ENCODE measurements at places on chromosomes 3 and 15. TPM values are rescaled to one million over a fixed set of nuclear protein-coding genes. Genes with fewer than 3 reads are reported as not detected.
A peak's percentile ranks its signal among the peaks of the same experiment; 100 is the strongest.

The SCAANT1 gene
- not detected for total RNA-seq

The ZMYND10 gene
- total RNA-seq, result 1.1 TPM

- H3K36me3 ChIP-seq, result no peaks in the 10 kb centered on the region
- 0 out of 2 replicates have a peak, but pooled peaks cover 1% of the 10 kb centered on the region for H3K4me1 ChIP-seq
- DNase-seq, result no peak
Measured at GRCh38 chr3:176661432-176661964, 535.8 kb downstream of the TBL1XR1 start.

DNA sequence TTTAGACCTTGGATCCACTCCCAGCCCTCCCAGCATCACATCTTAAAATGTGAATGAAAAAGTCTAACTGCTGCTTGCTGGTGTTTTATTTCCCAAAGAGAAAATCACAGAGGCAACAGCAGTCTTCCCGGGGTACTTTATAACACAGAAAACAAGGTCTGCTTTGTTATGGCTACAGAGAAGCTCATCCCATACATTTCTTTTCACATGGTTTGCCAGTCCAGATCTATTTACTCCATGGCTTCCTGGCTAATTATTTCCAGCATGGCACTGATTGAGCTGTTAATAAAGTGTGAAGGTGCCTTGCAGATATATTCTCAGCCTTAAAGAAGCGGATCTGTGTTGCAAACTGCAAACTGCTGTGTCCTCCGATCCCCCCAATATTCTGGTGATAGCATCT lies 466.1 kb upstream of the CFAP20DC start:
- no peaks in the 10 kb centered on the region for H3K4me1 ChIP-seq
- no peak overlapping the region for H3K4me3 ChIP-seq
- DNase-seq, result no peak
- H3K27ac ChIP-seq, result no peak overlapping the region
- no peaks in the 10 kb centered on the region for H3K27me3 ChIP-seq
- no peaks in the 10 kb centered on the region for H3K36me3 ChIP-seq

The FAM174B gene
- 0.56 TPM for total RNA-seq

- no peaks in the 10 kb centered on the region for H3K36me3 ChIP-seq
- H3K27me3 ChIP-seq, result no peaks in the 10 kb centered on the region
- DNase-seq, result no peak
- H3K27ac ChIP-seq, result no peak overlapping the region
Measured at GRCh38 chr15:48720646-48721045, 75.1 kb upstream of the FBN1 start.

The CAPN3 gene
- total RNA-seq, result under 0.01 TPM

The SEMA6D gene
- 18.3 TPM for total RNA-seq

- H3K36me3 ChIP-seq, result no peaks in the 10 kb centered on the region
- H3K4me1 ChIP-seq, result peaks cover 5% of the 10 kb centered on the region
- no peak overlapping the region for H3K27ac ChIP-seq
- no peak overlapping the region for H3K4me3 ChIP-seq
- peaks cover 51% of the 10 kb centered on the region for H3K27me3 ChIP-seq
- no peak for DNase-seq
Measured at GRCh38 chr3:128495435-128495970, 2.5 kb upstream of the GATA2 start.

- H3K4me1 ChIP-seq, result no peaks in the 10 kb centered on the region
- peaks cover 77% of the 10 kb centered on the region for H3K27me3 ChIP-seq
- no peaks in the 10 kb centered on the region for H3K36me3 ChIP-seq
- H3K27ac ChIP-seq, result no peak overlapping the region
Measured at GRCh38 chr3:49868862-49869466, 742 bp downstream of the CAMKV start.

The RPN1 gene
- 592 TPM for total RNA-seq

GRCh38 chr15:33083232-33084081 lies 111.1 kb downstream of the FMN1 start:
- no peak overlapping the region for H3K4me3 ChIP-seq
- peaks cover 2% of the 10 kb centered on the region for H3K36me3 ChIP-seq
- H3K27ac ChIP-seq, result no peak overlapping the region
- H3K4me1 ChIP-seq, result peaks cover 9% of the 10 kb centered on the region
- DNase-seq, result peak; percentile 33

GRCh38 chr3:188262913-188263683 lies 109.1 kb downstream of the LPP start:
- H3K27me3 ChIP-seq, result no peaks in the 10 kb centered on the region
- H3K4me1 ChIP-seq, result peaks cover 44% of the 10 kb centered on the region
- H3K27ac ChIP-seq, result peak overlapping the region; percentile 37
- H3K4me3 ChIP-seq, result no peak overlapping the region
- peaks cover 2% of the 10 kb centered on the region for H3K36me3 ChIP-seq

The GPR27 gene
- total RNA-seq, result not detected

The KLHL6 gene
- total RNA-seq, result not detected

DNA sequence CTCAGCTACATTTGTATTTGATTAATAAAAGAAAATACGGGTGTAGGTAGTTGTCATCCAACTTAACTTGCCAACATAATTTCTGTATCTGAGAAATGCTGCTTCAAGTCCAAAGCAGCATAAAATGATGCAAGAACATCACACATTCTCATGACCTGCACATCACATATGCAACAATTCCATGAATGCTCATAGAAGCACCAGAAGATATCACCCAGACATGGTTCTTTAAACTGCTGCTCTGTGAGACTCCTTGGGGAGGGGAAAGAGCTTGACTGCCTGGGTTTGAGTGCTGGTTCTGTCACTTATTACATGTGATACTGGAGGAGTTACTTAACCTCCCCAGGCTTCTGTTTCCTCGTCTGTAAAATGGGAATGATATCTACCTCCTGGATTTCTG lies 39.4 kb downstream of the CHST14 start:
- H3K4me3 ChIP-seq, result no peak overlapping the region
- DNase-seq, result no peak
- no peak overlapping the region for H3K27ac ChIP-seq
- peaks cover 4% of the 10 kb centered on the region for H3K4me1 ChIP-seq
- H3K36me3 ChIP-seq, result no peaks in the 10 kb centered on the region
- peaks cover 34% of the 10 kb centered on the region for H3K27me3 ChIP-seq

- H3K27ac ChIP-seq, result no peak overlapping the region
- no peak overlapping the region for H3K4me3 ChIP-seq
- no peaks in the 10 kb centered on the region for H3K27me3 ChIP-seq
Measured at GRCh38 chr3:16444344-16444743, 69.2 kb downstream of the RFTN1 start.

The CAMK1 gene
- 33.3 TPM for total RNA-seq

DNA sequence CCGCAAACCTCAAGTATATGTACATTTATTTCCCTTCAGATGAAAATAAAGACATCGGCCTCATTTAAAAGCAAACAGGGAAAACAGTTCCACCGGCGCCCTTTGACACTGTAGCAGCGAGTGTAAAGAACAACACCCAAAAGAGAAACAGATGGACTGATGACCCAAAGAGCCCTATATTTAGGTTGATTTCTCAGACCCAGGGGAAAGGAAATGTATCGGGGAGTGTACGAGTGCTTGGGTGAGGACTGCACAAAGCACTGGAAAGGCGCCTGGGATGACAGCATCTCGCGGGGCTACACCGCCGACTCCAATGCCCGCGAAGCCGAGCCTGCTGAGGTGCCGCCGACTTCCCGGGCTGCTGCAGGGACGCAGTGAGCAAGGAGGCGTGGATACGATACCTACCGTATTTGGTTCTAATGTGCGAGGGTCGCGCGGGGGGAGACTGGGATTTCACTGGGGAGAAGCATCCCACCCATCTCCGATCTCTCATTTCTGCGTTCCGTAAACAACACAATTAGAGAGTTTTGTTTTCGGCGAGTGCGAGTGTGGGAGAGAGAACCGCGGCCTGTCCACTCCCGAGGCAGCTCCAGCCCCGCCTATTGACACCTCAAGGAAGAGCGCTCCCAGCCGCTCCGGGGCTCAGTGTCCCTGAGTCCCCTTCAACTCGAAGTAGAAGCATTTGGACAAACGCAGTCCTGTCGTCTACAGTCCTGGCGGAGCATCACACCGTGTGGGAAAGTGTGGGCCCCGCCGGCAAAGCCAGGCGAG lies 2.0 kb downstream of the MECOM start:
- peak; percentile 36 for DNase-seq
- no peaks in the 10 kb centered on the region for H3K4me1 ChIP-seq
- H3K27ac ChIP-seq, result no peak overlapping the region
- peak overlapping the region; percentile 68 for H3K4me3 ChIP-seq
- no peaks in the 10 kb centered on the region for H3K36me3 ChIP-seq
- peaks cover 31% of the 10 kb centered on the region for H3K27me3 ChIP-seq

DNA sequence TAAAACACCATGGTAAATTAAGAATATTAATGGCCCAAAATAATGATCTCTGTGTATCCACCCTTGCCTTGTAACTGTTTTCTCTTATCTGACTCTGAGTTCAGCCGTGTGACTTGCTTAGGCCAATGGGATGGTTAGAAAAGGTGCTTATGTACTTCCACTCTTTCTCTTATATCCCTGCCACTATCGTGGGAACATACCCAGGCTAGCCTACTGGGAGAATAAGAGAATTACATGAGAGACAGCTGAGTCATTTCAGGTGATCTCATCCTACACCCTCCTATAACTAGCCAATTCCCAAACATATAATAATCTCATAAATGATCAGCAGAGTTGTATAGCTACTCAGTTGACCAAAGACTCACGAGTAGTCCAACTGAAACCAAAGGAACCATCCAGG lies 98.3 kb upstream of the ABI3BP start:
- no peaks in the 10 kb centered on the region for H3K36me3 ChIP-seq
- no peaks in the 10 kb centered on the region for H3K27me3 ChIP-seq
- no peaks in the 10 kb centered on the region for H3K4me1 ChIP-seq
- no peak overlapping the region for H3K4me3 ChIP-seq

GRCh38 chr3:148772835-148773234 lies 54.8 kb upstream of the CPB1 start:
- no peak for DNase-seq
- no peaks in the 10 kb centered on the region for H3K36me3 ChIP-seq
- H3K27ac ChIP-seq, result no peak overlapping the region
- no peaks in the 10 kb centered on the region for H3K27me3 ChIP-seq

DNA sequence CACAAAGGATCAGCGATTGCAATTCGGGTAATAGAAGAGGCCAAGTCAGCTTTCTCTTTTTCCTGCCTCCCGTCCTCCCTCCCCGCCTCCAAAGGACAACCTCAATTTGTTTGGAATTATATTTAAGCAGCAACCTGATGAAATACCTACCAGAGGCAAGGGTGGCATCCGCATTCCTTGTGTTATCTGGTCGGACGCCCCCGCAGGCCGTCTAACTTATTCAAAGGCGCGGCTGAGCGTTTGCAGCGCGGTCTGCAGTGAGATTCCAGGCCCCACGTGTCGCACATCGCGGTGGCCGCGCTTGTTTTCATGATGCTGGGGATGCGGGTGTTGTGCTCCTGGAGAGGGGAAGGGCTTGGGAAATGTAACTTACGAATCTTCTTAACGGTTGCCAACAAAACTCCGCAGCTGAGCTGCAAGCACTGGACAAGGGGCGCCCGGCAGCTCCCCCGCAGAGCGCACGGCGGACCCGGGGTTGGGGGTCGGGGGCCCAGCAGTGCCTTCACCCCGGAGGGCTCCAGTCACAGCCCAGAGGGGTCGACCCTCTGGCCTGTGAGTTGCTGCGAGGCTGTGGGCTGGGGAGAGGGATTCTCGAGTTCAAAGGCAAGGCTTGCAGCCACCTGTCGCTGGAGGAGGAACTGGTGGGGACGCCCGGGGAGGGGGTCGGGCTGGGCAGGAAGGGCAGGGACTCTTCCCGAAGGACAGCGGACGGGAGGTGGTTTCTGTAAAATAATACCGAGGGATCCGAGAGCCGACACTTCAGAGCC lies 20.5 kb upstream of the RGMA start:
- no peaks in the 10 kb centered on the region for H3K27me3 ChIP-seq
- H3K4me1 ChIP-seq, result no peaks in the 10 kb centered on the region
- H3K36me3 ChIP-seq, result no peaks in the 10 kb centered on the region
- no peak for DNase-seq
- H3K27ac ChIP-seq, result no peak overlapping the region

The TRIM71 gene
- not detected for total RNA-seq

The IQCF5 gene
- total RNA-seq, result not detected

GRCh38 chr15:40037721-40038120 lies 1.3 kb downstream of the SRP14 start:
- H3K4me1 ChIP-seq, result peaks cover 3% of the 10 kb centered on the region
- H3K27ac ChIP-seq, result no peak overlapping the region
- H3K36me3 ChIP-seq, result peaks cover 21% of the 10 kb centered on the region

The SLC28A2 gene
- total RNA-seq, result not detected

- DNase-seq, result peak; percentile 96
- no peaks in the 10 kb centered on the region for H3K27me3 ChIP-seq
- H3K4me3 ChIP-seq, result no peak overlapping the region
- peaks cover 33% of the 10 kb centered on the region for H3K36me3 ChIP-seq
- peak overlapping the region; percentile 65 for H3K27ac ChIP-seq
Measured at GRCh38 chr3:172317984-172318383, 130.3 kb downstream of the GHSR start.
